Inflammatory macrophage treated with lipopolysaccharide for 4 hours (primary cell): ENCODE measurements at places on chromosomes 16 and 17.
A peak's percentile ranks its signal among the peaks of the same experiment; 100 is the strongest.

DNA sequence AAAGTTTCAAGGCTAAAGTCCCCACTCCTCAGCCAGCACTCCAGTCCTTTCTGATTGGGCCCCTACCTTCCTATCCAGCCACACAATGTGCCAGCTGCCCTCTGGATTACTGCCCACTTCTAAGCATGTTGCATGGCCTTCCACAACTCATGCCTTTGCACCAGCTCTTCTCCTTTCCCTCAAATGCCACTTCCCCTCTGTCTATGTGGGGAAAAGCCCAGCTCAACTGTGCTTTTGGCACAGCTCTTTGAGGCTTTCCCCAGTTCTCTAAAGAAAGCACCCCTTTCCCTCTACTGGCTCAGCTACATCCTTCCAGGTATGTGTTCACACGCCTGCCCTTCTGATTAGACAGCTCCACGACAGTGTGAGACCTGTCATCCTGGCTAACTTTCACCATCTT, 18.5 kb downstream of the GTF3C1 start:
- peak; percentile 34 for DNase-seq

DNA sequence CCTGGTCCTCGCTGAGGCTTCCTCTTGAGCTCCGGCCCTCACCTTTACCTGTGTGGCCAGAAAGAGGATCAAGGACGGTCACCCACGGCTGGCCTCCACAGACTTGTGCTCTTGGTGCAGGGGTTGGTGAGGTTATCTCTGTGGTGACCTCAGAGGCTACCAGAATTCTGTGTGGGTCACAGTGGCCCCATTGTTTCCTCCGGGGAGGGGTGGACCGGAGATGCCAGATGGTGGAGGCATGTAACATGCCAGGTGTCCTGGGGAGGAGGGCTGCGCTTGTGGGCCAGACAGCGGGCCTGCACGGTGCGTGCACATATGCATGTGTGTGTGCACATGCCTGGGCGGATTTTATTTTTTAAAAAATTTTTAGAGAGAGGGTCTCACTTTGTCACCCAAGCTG, 6.3 kb downstream of the SGCA start:
- no peak for DNase-seq

DNA sequence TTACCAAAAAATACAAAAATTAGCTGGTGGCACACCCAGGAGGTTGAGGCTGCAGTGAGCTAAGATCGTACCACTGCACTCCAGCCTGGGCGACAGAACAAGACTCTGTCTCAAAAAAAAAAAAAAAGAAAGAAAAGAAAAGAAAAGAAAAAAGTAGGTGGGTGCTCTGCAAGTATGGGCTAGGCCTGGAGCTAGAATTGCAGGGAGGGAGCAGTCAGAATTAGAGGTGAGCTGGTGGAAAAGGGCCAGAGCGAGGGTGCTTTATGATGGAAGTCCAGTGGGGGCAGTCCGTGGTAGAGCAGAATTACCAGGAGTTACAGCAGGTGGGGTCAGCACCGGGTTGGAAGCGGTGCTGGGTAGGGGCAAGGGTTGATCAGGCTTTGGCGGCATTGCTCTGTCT, 57.0 kb upstream of the KDM6B start:
- DNase-seq, result no peak

- DNase-seq, result no peak
Measured at GRCh38 chr16:61050547-61050946, 985.7 kb downstream of the CDH8 start.

DNA sequence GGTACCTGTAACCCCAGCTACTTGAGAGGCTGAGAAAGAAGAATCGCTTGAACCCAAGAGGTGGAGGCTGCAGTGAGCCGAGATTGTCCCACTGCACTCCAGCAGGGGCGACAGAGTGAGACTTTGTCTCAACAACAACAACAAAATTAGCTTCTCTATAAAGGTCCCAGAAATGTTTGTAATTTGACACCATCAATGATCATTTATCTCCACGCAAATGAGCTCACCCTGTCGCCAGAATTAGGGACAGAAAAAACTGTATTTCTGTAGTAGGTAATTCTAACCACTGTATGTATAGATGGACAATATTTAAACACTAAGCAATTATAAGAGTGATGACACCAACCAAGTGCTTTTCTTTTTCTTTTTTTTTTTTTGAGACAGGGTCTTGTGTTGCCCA, 10.7 kb downstream of the C17orf78 start:
- no peak for DNase-seq

DNA sequence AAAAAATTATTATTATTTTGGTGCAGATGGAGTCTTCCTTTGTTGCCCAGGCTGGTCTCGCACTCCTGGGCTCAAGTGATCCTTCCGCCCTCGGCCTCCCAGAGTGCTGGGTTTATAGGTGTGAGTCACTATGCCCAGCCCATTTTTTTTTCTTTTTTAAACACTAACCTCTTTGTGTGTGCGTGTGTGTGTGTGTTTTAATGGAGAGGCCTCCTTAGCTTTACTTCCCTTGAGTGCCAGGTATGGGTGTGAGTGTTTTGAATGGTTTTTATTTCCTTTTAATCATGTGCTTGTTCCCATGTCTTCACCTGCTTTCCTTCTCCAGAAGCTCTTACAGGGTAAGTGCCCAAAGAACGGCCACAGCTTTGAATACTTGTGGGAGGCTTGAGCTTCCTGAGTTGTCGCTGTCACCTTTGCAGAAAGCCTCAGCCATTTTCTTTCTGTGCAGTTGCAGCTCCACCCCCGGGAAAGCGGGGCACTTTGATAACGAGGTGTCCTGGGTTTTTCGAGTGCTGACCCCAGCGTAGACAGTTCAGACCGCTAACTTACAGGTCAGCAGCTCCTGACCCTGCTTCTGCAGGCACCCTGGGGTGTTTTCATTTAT, 22.6 kb downstream of the AKAP1 start:
- no peak for DNase-seq

- peak; percentile 83 for DNase-seq
Measured at GRCh38 chr16:28189245-28189644, 22.5 kb downstream of the XPO6 start.

DNA sequence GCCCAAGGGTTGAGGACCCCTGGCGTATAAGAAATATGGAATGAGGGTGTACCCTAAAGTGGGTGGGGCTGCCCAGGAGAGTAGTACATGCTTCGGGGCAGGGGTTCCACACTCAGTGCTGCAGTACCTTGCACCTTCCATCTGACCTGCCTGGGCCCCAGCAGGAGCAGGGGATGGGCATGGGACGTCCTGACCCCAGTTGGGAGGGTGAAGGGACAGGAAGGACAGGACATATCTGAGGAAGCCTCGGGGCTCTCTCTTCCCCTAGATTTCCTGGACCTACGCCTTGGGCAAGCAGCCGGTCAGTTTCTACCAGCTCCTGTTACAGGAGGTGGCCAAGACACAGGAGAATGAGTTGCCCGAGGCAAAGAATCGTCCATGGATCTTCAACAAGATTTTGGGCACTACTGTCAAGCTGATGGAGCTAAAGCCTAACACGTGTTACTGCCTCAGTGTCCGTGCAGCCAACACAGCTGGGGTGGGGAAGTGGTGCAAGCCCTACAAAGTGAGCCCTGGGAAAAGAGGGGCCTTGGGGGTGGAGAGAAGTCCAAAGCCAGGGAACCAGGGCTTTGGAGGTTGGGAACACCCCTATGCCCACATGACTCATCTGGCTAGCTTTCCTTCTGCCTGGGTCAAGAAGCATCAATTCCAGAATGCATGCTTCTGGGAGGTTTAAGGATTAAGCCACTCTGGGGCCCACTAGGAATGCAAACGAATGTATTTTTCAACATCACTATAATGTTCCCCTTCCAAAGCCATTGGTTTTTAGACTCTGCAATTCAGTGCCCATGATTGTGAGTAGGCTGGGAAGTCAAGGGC, 7.9 kb downstream of the FNDC8 start:
- DNase-seq, result no peak

DNA sequence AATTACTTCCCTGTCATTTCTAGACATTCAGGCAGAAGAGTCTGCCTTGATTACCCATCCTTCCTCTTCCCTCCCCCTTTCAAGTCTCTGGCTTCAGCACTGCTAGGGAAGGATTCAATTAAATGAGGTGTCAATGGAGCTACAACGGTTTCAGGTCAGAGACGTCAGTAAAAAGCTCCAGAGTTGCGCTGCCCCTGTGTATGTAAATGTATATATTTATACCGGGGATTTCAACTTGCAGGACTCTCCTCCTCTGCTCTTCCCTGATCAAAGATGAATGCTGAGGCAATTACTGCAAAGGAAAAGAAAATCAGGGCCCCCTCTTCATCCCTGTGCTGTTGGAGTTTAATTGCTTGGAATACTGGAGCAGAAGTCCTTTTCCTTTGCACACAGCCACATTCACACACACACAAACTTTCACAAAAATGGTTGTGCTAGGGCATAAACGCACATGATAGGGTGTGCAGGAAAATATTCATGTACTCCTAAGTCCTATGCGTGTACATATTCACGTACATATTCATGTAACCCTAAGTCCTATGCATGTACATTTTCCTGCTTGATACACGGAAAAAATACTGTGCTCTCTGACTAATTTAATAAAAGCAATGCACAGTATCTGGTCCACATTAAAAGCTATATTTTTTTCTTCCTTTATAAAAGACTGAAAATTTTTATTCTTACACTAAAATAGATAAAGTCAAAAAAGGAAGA, 129.7 kb upstream of the PMFBP1 start:
- DNase-seq, result no peak

DNA sequence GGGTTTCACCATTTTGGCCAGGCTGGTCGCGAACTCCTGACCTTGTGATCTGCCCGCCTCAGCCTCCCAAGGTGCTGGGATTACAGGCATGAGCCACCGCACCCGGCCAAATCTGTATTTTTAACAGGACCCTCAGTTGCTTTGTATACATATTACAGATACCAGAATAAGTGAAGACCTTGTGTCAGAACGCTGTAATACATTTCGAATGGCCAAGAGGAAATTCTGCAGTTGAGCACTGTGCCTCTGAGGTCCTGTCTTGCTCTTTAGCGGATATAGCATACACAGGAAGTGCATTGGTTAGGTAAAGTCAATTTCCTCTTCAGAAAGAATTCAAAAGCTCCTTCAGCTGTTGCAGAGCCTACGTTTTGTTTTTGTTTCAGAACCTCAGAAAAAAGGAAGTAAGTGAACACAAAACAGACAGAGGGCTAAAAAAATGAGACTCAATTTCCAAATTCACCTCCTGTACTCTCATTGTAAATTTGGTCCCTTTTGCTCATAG, 15.7 kb downstream of the CRLF3 start:
- DNase-seq, result peak; percentile 86

DNA sequence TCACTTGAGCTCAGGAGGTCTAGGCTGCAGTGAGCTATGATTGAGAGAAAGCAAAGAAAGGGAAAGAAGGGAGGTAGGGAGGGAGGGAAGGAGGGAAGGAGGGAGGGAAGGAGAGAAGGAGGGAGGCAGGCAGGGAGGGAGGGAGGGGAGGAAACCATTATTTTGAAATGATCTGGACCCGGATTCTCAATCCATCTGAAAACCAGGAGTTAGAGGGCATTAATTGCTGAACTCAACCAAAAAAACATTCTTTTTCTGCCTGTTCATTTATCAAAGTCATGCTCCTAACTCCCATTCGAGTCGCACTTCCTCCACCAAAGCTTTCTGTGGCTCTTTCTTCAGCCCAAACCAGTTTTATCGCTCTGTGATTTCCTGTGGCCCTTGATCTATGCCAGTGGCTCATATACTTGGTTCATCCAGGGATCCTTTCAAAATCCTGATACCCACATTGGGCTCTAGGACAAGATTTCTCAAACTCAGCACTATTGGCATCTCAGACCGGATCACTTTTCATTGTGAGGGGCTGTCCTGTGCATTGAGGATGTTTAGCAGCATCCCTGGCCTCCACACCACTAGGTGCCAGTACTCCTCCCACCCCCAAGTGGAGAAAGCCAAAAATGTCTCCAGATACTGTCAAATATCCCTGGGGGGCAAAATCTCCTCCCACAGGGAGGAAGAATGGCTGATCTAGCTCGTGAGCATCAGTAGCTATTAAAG, 38.2 kb downstream of the CMTM4 start:
- no peak for DNase-seq

- no peak for DNase-seq
Measured at GRCh38 chr16:19860166-19861041, 24.2 kb downstream of the GPRC5B start.

DNA sequence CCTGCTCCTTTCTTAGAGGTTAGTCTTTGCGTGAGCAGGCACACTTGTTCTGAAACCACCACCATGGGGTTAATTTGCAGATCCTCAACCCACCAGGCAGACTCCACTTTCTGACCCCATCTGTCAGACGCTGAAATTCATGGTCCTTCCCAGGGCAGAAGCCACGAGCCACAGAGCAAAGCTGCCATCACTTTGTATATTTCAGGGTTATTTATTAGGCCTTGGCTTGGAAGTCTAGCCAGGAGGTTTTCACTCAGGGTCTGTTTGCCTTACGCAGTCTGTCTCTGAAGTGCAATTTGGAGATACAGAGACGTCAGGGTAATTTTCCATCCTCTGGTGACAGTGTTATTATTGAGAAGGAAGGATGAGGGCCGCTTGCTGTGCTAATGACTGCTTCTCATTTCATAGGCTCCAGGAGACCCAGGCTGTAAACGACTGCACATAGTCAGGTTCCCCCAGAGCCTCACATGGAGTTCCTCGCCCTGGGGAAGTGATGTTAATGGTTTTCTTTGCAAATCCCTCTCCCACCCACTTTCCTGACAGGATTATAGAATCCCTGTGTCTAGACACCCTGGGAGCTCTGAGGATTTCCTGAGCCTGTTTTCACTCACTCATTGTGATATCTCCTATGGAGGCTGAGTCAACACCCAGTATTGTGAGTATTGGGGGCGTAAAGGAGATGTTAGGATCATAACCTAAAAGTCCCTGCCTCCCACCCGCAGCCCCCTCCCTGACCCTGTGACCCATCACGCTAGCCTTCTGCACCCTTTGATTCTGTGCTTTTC, 269.0 kb downstream of the ABCC12 start:
- DNase-seq, result no peak

DNA sequence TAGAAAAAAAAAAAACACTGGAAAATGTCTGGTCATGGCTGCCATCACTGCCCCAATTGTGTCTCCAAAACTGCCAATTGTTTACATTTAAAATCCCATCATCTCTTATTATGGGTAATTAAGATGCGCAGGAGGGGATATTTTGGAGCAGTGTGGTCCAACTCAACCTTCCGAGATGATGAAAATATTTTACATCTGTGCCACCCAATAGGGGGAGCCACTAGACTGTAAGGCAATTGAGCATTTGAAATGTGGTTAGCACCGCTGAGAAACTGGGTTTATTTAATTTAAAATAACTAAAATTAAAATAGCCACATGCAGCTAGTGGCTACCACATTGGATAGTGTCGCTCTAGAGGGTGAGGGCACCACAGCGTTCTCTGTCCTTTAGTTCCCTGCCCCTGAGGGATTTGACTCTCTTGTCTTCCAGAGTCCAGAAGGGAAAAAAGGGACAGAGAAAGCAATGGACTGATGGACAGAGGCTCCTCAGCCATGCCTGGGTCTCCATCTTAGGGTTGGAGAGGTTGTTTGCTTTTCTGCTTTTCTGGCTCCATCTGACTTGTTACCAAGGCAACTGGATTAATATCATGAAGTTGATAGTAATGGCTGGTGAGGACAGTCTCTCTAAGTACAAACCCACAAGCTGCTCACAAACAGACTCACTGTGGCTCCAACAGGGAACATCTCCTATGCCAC, 3.5 kb downstream of the MPO start:
- DNase-seq, result peak; percentile 66

- no peak for DNase-seq
Measured at GRCh38 chr17:11901931-11902330, 95.3 kb downstream of the ZNF18 start.
